Endothelial cell of umbilical vein (primary cell): ENCODE measurements at places on chromosomes 7 and 10. TPM values are rescaled to one million over a fixed set of nuclear protein-coding genes. Genes with fewer than 3 reads are reported as not detected.

PRF1 gene
- total RNA-seq: not detected in 2 replicates

PCLO gene
- 0.65 and 0.75 TPM in 2 replicates for total RNA-seq

MKI67 gene
- 101 and 125 TPM in 2 replicates for total RNA-seq

TUBB8 gene
- not detected in 2 replicates for total RNA-seq

VGF gene
- not detected in 2 replicates for total RNA-seq

GPER1 gene
- total RNA-seq: 0.25 and 0.77 TPM in 2 replicates

GHITM gene
- total RNA-seq: 113 and 114 TPM in 2 replicates

ACSM6 gene
- not detected in 2 replicates for total RNA-seq

BUD23 gene
- 60.1 and 64.6 TPM in 2 replicates for total RNA-seq

OR2A7 gene
- total RNA-seq: 0.21 TPM in 1 of 2 replicates, not detected in the other

GJD4 gene
- not detected in 2 replicates for total RNA-seq

DGKI gene
- total RNA-seq: 0.14 and 0.51 TPM in 2 replicates

EGR2 gene
- total RNA-seq: 0.46 and 0.67 TPM in 2 replicates

ADAMTS14 gene
- total RNA-seq: not detected in 2 replicates

NPC1L1 gene
- total RNA-seq: not detected in 2 replicates

ZMIZ2 gene
- total RNA-seq: 87.5 and 88.6 TPM in 2 replicates

LRMDA gene
- 5.1 and 9.7 TPM in 2 replicates for total RNA-seq

A1CF gene
- not detected in 2 replicates for total RNA-seq

CDH23 gene
- total RNA-seq: not detected in 2 replicates

EBLN1 gene
- not detected in 2 replicates for total RNA-seq

ASIC3 gene
- 0.69 and 1.4 TPM in 2 replicates for total RNA-seq

TOMM7 gene
- 185 and 200 TPM in 2 replicates for total RNA-seq

C7orf57 gene
- not detected in 2 replicates for total RNA-seq

EN2 gene
- total RNA-seq: not detected in 2 replicates

FEZF1 gene
- total RNA-seq: not detected in 2 replicates
